IMR-90 (cell line): ENCODE measurements at places on chromosomes 11 and 22.

DNA sequence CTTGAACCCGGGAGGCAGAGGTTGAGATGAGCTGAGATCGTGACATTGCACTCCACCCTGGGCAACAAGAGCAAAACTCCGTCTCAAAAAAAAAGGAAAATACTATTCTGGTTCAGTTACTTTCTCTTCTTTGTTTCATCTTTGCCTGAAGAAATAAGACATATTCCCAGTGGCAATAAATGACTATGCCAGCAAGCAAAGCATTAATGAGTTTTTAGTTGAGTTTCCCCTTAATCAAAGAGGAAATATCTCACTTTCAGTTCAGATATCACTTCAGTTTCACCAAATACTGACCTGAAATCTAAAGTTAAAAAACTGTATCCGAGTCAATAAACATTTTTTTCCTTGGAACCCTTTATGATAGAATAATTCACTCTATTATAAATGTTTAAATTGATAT is 10.4 kb downstream of the PISD start:
- DNase-seq: no peak
- no peak overlapping the region for H3K4me3 ChIP-seq
- H3K27ac ChIP-seq: peak overlapping the region; percentile 55; the same call in 1 of the 2 replicates
- H3K36me3 ChIP-seq: peaks cover 10% of the 10 kb centered on the region

DNA sequence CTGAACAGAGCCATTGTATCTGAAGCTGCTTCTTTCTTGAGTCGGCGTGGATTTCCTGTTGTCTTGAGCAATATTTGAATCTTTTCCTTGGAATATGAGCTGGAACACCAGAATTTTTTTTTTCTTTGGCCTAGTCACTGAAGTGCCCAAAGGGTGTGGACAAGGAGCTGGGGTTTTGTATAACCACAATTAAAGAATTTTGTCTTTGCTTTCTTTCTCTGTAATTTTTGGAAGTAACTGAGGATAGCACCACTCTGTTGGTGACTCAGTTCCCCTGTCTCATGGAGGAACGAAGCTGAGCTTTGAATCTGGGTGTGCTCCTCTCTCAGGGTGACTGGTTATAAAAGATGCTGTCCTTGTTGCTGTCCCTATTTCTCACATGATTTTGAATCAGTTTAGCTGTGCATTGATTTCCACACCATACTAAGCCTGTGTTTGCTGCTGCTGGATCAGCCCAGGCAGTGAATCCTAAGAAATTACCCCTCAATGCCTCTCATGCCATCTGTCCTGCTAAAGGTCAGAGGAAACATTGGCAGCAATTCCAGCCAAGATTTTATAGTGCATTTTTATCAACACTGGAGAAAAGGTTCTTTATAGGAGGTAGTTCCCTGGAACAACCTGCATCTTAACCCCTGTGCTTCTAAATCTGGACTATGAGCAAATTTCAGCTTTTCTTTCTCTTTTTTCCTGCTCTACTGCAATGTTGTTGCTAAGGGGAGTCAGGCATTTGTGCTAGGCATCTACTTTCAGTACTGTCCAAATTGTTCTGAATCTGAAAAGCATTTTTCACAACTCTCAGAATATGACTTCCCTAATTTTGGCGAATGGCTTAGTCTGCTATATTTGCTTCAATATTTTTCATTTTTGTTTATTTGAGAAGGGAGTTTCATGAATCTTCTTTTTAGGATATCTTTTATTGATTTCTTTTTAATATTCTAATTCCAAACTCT is 540.8 kb downstream of the SOX6 start:
- no peak overlapping the region for H3K27ac ChIP-seq
- no peaks in the 10 kb centered on the region for H3K27me3 ChIP-seq
- no peak for DNase-seq
- H3K4me3 ChIP-seq: no peak overlapping the region

DNA sequence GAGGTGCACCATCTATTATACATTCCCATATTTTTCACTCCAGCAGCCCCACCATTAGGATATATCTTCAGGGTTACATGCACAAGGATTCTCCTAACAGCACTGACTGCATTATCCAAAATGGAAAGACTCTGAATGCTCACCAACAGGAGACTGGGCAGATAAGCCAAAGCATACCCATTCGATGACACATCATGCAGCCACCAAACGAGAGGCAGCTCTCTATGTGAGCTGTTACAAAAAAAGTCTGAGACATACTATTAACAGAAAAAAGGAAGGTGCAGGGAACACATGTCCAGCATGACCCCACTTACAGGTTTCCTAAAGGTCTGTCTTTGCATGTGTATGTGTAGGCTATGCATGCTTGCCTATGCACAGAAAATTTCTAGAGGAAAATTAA is 12.4 kb upstream of the SERPIND1 start:
- no peak overlapping the region for H3K27ac ChIP-seq
- H3K4me1 ChIP-seq: no peaks in the 10 kb centered on the region
- no peak overlapping the region for H3K4me3 ChIP-seq
- H3K27me3 ChIP-seq: no peaks in the 10 kb centered on the region
- H3K36me3 ChIP-seq: peaks cover 40% of the 10 kb centered on the region

GRCh38 chr22:46237453-46238124 is 12.5 kb downstream of the CDPF1 start:
- H3K4me1 ChIP-seq: peaks cover 5% of the 10 kb centered on the region
- H3K27me3 ChIP-seq: no peaks in the 10 kb centered on the region
- peaks cover 21% of the 10 kb centered on the region for H3K36me3 ChIP-seq
- peak; percentile 31 for DNase-seq
- no peak overlapping the region for H3K4me3 ChIP-seq
- H3K27ac ChIP-seq: no peak overlapping the region

- no peak overlapping the region for H3K27ac ChIP-seq
- H3K27me3 ChIP-seq: peaks cover 28% of the 10 kb centered on the region
- H3K4me1 ChIP-seq: no peaks in the 10 kb centered on the region
- peak; percentile 26 for DNase-seq
- no peaks in the 10 kb centered on the region for H3K36me3 ChIP-seq
- H3K4me3 ChIP-seq: no peak overlapping the region
Observed at GRCh38 chr11:11020747-11021149, 162.9 kb upstream of the ZBED5 start.

GRCh38 chr11:9280655-9281301 is 15.6 kb upstream of the DENND5A start:
- peaks cover 7% of the 10 kb centered on the region for H3K36me3 ChIP-seq
- no peaks in the 10 kb centered on the region for H3K27me3 ChIP-seq
- no peak overlapping the region for H3K4me3 ChIP-seq
- H3K4me1 ChIP-seq: no peaks in the 10 kb centered on the region
- H3K27ac ChIP-seq: no peak overlapping the region
- DNase-seq: peak; percentile 81

- no peak overlapping the region for H3K27ac ChIP-seq
- no peaks in the 10 kb centered on the region for H3K27me3 ChIP-seq
- no peak for DNase-seq
- no peak overlapping the region for H3K4me3 ChIP-seq
Observed at GRCh38 chr22:47167056-47167455, 404.6 kb downstream of the TBC1D22A start.

DNA sequence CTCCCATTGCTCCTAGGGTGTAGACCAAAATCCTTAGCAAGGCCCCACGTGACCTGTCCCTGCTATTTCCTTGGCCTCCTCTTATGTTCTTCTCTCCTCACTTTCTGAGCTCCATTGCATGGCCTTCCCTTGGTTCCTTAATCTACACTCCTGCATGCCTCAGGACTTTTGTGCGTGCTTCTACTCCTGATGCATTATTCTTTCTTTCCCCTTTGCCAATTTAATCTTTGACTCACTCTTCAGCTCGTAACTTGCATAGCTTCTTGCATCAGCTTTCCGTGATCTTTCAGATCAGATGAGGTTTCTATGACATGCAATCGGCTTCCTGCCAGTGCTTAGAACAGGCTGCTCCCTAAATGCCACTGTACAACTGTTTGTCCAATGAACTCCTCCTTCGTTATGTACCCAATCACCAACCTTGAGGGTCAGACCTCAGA is 261.6 kb upstream of the CADM1 start:
- DNase-seq: peak; percentile 81
- no peaks in the 10 kb centered on the region; the same call in 1 of the 2 replicates for H3K4me1 ChIP-seq
- H3K4me3 ChIP-seq: no peak overlapping the region
- peak overlapping the region; percentile 35; the same call in 1 of the 2 replicates for H3K27ac ChIP-seq
- no peaks in the 10 kb centered on the region; the same call in 1 of the 2 replicates for H3K27me3 ChIP-seq

DNA sequence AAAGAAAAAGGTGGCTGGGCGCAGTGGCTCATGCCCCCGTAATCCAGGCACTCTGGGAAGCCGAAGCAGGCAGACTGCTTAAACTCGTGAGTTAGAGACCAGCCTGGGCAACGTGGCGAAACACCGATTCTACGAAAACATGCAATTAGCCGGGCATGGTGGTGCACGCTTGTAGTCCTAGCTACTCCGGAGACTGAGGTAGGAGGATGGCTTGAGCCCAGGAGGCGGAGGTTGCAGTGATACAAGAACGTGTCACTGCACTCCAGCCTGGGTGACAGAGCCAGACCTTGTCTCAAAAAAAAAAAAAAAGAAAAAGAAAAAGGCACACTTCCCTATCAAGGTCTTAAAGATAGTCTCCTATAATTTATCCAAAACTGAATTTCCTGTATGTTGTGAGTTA is 39.4 kb downstream of the DGCR2 start:
- H3K27me3 ChIP-seq: no peaks in the 10 kb centered on the region
- no peak for DNase-seq
- no peak overlapping the region for H3K4me3 ChIP-seq

GRCh38 chr22:44391015-44391414 is 78.3 kb upstream of the SHISAL1 start:
- H3K27me3 ChIP-seq: peaks cover 19% of the 10 kb centered on the region
- H3K4me1 ChIP-seq: no peaks in the 10 kb centered on the region; the same call in 1 of the 2 replicates
- H3K36me3 ChIP-seq: no peaks in the 10 kb centered on the region
- no peak overlapping the region for H3K4me3 ChIP-seq
- no peak for DNase-seq
- H3K27ac ChIP-seq: no peak overlapping the region

DNA sequence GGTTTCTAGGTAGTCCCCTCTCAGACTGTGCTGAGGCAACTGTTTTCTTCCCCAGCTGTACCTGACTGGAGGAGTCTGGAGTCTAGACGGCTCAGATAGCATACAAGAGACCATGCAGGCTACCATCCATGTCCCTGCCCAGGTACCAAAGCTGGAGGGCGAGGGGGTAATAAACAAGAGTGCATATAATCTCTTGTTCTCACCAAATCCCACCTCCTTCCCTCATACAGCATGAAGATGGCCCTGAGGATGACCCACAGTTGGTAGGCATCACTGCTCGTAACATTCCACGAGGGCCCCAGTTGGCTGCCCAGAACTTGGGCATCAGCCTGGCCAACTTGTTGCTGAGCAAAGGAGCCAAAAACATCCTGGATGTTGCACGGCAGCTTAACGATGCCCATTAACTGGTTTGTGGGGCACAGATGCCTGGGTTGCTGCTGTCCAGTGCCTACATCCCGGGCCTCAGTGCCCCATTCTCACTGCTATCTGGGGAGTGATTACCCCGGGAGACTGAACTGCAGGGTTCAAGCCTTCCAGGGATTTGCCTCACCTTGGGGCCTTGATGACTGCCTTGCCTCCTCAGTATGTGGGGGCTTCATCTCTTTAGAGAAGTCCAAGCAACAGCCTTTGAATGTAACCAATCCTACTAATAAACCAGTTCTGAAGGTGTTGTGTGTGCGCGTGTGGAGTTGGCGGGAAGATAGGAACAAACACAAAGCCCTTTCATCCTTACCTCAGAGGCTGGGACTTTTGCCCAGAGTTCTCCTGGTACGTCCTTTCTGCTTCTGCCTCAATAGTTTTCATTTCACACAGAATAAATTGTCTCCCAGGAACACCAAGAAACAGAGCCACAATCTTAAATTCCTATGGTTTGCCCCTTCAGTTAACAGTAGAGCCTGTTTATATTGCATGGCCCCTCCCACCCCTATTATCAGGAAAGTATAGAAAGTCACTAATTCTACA is 8.5 kb downstream of the HMBS start:
- H3K27me3 ChIP-seq: no peaks in the 10 kb centered on the region
- H3K4me1 ChIP-seq: peaks cover 14% of the 10 kb centered on the region
- DNase-seq: peak; percentile 42

DNA sequence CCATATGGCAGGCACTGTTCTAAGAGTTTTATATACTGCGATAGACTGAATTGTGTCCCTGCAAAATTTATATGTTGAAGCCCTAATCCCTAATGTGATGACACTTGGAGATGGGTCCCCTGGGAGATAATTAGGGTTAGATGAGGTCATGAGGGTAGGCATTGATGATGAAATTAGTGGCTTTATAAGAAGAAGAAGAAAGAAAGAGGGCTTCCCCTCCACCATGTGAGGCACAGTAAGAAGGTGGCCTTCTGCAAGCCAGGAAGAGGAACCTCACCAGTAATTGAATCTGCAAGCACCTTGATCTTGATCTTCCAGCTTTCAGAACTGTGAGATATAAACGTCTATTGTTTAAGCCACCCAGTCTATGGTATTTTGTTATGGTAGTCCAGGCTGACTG is 46.6 kb upstream of the TENM4 start:
- H3K4me1 ChIP-seq: no peaks in the 10 kb centered on the region
- peaks cover 19% of the 10 kb centered on the region for H3K27me3 ChIP-seq
- no peak overlapping the region for H3K27ac ChIP-seq
- H3K36me3 ChIP-seq: no peaks in the 10 kb centered on the region
- H3K4me3 ChIP-seq: no peak overlapping the region

- peaks cover 23% of the 10 kb centered on the region for H3K4me1 ChIP-seq
- no peak overlapping the region for H3K4me3 ChIP-seq
- no peaks in the 10 kb centered on the region for H3K27me3 ChIP-seq
- no peak for DNase-seq
- H3K27ac ChIP-seq: no peak overlapping the region
- H3K36me3 ChIP-seq: no peaks in the 10 kb centered on the region
Observed at GRCh38 chr11:121932646-121933185, 183.3 kb downstream of the BLID start.

GRCh38 chr11:62905927-62906531 is 15.1 kb downstream of the CHRM1 start:
- no peak overlapping the region for H3K4me3 ChIP-seq
- H3K27ac ChIP-seq: no peak overlapping the region
- DNase-seq: peak; percentile 79
- H3K4me1 ChIP-seq: peaks cover 3% of the 10 kb centered on the region; the same call in 1 of the 2 replicates
- H3K36me3 ChIP-seq: no peaks in the 10 kb centered on the region

GRCh38 chr11:63583357-63583677 is 20.1 kb upstream of the PLAAT2 start:
- H3K36me3 ChIP-seq: no peaks in the 10 kb centered on the region
- no peaks in the 10 kb centered on the region for H3K27me3 ChIP-seq
- H3K4me3 ChIP-seq: no peak overlapping the region
- no peak for DNase-seq

DNA sequence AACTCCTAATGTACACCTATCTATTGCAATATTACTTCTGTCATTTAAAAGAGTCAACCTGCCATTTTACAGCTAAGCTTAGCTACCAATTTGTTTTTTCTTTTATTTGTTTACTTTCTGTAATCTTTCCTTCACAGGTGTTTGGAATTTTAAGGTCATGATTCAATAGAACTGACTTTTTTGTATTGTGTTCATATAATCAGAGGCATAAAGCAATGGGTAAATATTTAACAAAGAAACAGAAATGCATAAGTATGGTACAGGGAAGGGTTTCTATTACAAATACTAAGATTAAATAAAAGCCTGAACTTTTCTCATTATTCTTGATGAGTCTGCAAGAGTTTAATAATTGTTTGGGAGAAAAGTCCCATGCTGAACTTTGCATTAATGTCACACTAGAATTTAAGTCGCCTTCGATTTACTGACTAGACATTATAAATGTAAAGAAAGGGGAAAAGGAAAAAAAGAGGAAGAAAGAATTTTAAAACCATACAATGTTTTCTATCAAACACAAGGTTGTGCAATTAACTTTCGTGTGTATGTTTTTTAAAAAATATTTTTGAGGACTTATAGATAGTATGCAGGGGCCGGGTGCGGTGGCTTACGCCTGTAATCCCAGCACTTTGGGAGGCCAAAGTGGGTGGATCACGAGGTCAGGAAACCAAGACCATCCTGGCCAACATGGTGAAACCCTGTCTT is 35.0 kb upstream of the HIPK3 start:
- no peak overlapping the region for H3K4me3 ChIP-seq
- H3K4me1 ChIP-seq: no peaks in the 10 kb centered on the region; the same call in 1 of the 2 replicates
- H3K27ac ChIP-seq: no peak overlapping the region
- no peak for DNase-seq
- H3K36me3 ChIP-seq: no peaks in the 10 kb centered on the region
